Motor neuron (in vitro differentiated cells): ENCODE measurements at places on chromosomes 7 and 10.
A peak's percentile ranks its signal among the peaks of the same experiment; 100 is the strongest.

DNA sequence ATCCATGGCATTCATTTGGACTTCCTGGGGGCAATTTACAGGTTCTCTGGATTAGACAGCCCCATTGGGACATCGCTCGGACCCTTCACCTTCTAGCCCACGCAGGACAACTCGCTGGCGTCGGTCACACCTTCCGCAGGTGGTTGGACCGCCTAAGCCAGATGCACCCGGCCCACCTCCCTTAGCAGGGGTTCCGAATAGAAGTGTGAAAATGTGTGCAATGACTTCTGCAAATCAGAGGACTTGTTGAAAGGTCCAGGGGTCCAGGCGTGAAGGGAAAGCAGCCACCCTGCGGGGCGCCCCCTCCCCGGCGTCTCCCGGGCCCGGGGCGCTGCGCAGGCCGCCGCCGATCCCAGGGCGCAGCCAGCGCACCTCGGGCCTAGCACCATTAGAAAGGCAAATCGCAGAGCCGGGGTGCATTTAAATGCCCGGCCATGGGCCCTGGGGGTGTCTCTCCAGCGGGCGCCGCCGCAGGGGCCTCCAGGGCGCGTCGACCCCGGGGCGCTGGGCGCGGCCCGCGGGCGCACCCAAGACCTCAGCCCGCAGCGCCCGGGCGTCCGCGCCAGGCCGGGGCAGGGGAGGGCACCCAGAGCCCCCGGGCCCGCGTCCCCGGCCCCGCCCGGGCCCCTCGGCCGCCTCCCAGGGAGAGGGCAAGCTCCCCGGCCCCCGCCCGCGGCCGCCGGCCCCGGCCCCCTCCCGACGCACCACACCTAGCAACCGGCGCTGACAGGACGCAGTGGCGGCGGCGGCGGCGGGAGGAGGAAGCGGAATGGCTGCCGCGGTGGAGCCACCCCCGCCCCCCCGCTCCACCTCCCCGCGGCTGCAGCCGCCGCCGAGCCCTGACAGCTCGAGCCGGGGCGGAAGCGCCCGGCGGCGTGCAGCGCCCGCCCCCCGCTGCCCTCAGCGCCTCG lies 1.2 kb downstream of the JAZF1 start:
- peak; percentile 70 for ATAC-seq

- no peak for ATAC-seq
These were observed 42.3 kb downstream of the COA1 start for GRCh38 chr7:43686991-43687390.

GRCh38 chr10:64011912-64012714 lies 490.9 kb downstream of the REEP3 start:
- ATAC-seq: peak; percentile 93

- ATAC-seq: no peak
These were observed 94.8 kb upstream of the SORCS3 start for GRCh38 chr10:104546336-104546735.

- peak; percentile 63 for ATAC-seq
These were observed 19.8 kb downstream of the KBTBD2 start for GRCh38 chr7:32871624-32872371.

GRCh38 chr7:135862586-135863340 lies 114.2 kb upstream of the FAM180A start:
- ATAC-seq: peak; percentile 88

DNA sequence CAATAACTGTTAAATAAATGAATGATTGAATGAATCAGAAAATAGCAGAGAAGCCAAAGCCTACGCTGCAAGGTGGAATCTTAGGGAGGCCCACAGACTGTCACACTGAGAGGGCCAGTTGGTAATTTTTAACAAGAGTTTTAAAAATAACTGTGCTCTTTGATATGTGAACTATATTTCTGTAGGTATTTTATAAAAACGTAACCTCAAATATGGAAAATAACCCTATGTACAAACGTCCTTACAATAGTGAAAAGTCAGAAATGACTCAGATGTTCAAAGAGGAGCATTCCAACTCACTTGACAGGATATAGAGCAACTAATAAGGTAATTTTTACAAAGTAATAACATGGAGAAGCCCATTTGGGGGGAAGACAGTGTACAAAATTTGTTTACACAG lies 18.9 kb upstream of the TMEM273 start:
- ATAC-seq: no peak
